Femur (tissue), 1 donor: ENCODE measurements at places on chromosomes 16 and 17.

GRCh38 chr17:3956983-3957382, 7.3 kb downstream of the ATP2A3 start:
- DNase-seq, result no peak

DNA sequence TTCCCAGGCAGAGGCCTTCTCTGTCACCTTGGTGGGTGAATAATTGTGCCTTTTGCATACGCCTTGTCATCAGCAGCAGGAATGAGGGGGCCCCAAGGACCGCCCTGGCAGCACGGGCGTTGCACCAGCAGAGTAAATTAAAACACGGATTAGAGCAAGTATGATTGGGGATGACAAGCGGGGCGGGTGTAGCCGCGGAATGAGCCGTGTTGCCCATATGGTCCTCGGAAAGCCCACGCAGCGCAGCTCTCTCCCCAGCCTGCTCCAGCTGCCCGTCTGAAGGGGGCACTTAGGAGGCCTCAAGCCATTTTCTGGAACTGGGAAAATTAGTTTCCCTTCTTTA, 299.4 kb upstream of the IRX3 start:
- DNase-seq, result no peak

- no peak for DNase-seq
Measured at GRCh38 chr17:48601539-48602425, 3.0 kb downstream of the HOXB6 start.

GRCh38 chr17:62994931-62995330, 28.9 kb downstream of the TANC2 start:
- DNase-seq, result no peak

GRCh38 chr16:46797501-46797900, 33.5 kb downstream of the C16orf87 start:
- no peak for DNase-seq

DNA sequence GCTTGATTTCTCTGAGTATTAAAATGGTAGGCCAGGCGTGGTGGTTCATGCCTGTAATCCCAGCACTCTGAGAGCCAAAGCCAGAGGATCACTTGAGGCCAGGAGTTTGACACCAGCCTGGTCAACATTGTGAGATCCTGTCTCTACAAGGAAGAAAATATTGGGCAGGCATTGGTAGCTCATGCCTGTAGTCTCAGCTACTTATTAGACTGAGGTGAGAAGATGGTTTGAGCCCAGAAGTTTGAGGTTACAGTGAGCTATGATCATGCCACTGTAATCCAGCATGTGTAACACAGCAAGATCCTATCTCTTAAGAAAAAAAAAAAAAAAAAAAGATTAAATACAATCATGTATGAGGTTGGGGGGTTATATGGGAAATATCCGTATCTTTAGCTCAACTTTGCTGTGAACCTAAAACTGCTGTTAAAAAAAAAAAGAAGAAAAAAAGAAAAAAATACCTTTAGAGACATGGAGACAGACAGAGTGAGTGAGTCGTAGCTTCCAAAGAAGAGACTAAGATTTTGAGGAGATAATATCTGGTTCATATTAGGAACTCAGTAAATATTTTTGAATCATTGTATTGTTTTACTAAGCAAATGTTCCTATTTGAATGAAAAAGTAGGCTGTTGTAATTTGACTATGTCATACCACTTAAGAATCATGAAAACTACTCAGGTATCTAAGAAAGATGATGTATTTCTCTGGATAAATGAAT, 325.7 kb upstream of the TBX2 start:
- DNase-seq, result no peak

DNA sequence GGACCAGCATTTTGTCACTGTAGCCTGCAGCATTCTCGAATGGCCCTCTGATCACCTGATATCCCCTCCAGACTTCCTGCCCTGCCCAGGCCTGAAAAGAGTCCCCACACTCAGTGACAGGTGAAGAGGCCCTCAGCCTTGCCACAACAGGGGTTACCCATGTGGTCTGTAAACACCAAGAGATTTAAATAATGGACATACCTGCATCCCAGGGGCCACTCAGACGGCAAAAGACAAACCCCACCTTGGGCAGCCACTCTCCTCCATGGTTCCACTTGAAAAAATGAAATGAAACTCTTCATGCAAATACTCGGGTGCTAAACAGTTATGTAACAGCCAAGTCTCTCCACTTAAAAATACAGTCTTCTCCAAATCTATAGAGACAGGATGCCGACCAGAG, 22.9 kb upstream of the PECAM1 start:
- no peak for DNase-seq

DNA sequence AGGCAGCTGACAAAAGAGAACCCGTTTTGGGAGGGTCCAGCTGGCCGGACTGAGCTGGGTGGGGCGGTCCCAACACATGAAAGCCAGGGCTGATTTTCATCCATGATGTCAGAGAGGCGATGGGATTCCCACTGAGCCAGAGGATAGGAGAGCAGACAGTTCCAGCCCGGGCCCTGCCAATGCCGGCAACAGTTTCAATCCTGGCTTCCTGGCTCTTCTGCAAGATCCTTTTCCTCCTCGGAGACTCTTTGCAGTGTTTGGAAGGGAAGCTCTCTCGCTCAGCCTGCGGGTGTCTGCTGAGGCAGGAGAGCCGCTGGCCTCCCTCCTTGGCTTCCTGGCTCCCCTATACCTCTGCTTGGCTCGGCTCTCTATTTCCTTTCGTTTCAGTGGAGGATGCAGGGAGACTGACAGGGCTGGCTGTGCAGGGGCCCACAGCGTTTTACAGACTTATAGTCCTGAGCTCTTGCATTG, 145.5 kb upstream of the SOX9 start:
- peak; percentile 94 for DNase-seq

DNA sequence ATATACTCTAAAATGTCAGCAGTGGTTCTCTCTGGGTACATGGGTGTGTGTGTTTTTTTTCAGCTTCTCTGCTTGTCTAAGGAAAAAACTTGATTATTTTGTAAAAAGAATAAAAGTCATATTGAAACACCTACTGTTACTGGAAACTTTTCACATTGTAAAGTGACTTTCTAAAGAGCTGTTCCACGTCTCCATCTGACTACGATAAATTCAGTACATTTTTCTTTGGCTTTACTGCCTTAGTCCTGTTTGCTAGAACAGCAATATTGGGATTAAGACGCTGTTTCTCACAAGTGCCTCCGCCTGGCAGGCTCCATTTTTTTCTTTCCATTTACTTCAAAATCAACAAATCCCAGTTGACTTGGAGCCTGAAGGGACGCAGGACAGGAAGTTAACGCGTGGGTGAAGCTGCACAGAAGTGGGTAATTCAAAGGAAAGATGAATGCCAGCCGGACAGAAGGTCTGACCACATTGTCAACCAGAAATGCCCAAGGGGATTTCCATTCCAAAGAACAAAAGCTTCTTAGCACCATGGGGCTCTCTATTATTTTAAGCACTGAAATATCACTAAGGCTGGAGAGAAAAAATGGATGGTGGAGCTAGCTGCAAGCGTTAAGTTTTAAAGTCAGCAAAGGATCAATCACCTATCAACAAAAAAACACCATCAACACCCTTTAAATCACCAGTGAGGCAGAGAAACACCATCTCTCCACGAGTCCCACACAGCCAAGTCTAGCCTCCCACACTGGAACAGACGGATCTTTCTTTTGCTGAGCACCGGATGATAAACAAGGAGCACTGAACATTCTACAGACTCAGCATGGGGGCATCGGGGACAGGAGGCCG, 8.4 kb downstream of the GLOD4 start:
- no peak for DNase-seq
